ENCODE measurements at places on chromosomes 13 and 19.
A peak's percentile ranks its signal among the peaks of the same experiment; 100 is the strongest.

DNA sequence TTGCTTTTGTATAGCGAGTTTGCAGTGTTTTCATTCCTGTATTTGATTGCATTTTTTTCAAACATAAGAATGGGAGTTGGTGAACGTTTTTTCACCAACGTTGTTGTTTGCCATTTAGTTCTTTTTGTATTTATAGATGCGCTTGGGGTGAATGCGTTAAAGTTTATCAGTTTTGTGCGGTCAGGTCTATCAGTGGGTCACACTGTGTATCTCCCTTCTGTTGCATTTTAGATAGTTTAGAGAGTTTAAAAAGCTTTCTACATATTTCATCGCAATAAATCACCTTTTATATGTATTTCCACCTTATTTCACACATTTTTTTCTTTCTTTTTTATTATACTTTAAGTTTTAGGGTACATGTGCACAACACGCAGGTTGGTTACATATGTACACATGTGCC is 16.4 kb downstream of the OR7A5 start:
- DNase-seq, result no peak

DNA sequence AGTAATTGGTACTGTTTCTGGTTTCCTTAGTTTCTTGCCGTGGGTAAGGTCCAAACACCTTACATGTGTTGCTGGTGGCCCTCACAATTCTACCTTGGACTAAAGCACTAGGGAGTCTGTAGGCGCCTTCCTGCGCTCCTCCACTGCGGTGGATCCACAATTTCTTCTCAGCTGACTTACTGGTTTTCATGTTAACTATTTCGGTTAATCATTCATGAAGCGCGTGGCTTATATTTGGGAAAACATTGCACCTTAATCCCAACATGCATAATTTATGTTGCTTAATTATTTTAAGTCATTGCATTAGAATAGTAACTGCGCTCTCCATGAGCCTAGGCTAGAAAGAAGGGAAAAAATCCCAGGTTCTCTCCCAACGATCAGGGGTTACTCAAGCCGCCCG is 37.7 kb downstream of the ARHGEF7 start:
- DNase-seq, result no peak

GRCh38 chr19:47109541-47110375 is 3.8 kb downstream of the ZC3H4 start:
- DNase-seq, result peak; percentile 55

- no peak for DNase-seq
Observed at GRCh38 chr13:51311957-51312520, 27.5 kb upstream of the SERPINE3 start.

- DNase-seq, result no peak
Observed at GRCh38 chr19:11356074-11356397, 804 bp downstream of the PLPPR2 start.

DNA sequence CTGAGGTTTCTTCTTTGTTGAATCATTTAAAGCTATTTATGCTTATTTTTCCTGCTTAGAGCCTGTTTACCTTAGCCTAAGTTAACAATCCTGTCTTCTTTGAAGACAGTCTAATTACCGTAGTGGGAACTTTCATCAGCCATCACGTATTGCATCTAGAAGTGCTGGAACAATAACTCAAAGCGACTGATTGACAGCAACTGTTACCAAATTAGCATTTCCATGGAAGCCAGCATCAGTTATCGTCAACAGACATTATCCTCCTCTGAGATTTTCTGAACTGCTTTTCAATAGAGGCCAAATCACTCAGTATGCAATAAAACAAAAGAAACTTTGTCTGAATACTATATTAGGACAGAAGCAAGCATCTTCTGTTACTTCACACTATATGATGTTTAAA is 433.3 kb upstream of the SLITRK1 start:
- DNase-seq, result no peak

Measured in MG63 (cell line).